NCI-H510A (cell line): ENCODE measurements at places on chromosomes 7 and 10.
A peak's percentile ranks its signal among the peaks of the same experiment; 100 is the strongest.

GRCh38 chr10:59373071-59373470, 10.7 kb upstream of the FAM13C start:
- DNase-seq: no peak

DNA sequence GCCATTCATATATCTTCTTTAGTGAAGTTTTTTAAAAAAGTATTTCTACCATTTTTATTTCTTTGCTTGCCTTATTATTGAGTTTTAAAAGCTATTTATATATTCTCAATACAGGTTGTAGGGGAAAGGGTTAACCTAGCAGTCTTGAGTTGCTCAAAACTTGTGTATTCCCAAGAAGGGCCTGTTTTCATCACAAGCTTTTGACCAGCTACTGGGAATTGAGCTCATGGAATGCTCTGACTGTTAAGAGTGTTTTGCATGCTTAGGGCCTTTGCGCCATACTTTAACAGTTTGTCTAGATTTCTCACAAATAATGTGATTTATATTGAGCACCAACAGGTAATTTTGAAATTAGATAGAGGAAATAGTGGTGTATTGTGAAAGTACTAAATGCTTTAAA, 72.0 kb upstream of the CALCR start:
- DNase-seq: no peak

GRCh38 chr7:121442845-121443244, 46.7 kb upstream of the FAM3C start:
- no peak for DNase-seq

DNA sequence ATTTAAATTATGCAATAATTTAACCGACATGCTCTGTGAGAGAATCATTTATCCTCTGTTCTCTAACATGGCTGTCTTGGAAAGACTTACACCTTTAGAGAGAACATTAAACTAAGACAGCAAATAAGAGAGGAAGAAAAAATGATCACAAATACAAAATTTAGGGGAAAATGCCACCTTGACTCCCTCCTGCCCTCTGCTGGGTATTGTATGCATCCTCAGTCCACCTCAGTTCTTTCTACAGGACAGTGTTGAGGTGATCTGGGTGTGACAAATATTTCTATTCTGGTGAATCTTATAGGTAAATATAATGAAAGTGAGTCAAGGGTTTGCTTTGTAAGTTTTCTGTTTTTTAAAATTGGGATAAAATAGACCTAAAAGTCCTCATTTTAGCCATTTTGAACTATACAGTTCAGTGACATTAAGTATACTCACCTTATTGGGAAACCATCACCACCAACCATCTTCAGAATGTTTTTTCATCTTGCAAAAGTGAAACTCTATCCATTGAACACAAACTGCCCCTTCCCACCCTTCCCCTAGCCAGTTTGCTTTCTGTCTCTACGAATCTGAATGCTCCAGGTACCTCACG, 61.5 kb upstream of the ELMO1 start:
- DNase-seq: no peak

DNA sequence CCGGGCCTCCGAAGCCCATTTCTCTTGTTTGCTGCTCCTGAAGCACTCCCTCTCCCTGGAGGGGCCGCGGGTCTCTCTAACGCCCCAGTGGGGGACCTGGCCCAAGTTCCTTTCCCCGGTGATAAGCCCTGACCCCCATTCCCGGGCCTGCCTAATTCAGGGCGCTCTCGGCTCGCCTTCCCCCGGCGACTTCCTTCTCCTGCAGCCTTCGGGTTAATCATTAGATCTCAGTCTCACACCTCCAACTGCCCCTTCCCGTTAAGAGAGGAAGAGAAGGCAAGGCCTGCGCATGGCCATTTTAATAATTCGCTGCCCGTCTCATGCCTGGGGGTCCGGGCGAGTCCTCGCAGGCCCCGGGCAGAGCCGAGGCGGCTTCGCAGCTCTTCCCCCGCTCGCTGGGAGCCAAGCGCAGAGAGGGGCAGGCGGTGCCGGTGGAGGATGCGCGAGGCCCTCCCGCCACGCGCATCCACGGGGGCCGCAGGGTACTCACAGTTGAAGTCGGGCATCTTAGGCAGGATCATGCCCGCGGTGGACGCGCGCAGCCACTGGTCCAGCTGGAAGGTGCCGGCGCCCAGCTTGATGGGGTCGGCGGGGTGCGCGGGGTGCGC, 1.2 kb downstream of the MNX1 start:
- no peak for DNase-seq

GRCh38 chr10:4522296-4523000, 303.6 kb upstream of the AKR1E2 start:
- no peak for DNase-seq

GRCh38 chr10:132209130-132209529, 22.4 kb downstream of the DPYSL4 start:
- no peak for DNase-seq

DNA sequence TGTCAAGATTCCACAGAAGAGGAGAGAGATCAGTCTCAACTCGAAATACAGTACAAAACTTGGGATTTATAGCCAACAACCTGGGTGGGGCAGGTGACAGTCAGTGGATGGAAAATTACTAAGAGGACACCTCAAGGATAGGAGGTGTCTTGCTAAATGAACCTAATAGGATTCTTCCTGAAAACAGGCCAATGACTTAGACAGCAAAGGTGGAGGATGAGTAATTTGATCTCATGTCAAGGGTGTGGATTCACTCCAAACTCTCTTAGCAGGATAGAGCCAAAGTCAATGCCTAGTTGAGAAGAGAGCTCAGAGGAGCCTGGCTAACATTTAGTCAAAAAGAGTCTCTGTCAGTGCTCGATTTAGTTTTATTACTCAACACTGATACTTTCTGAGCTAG, 106.7 kb upstream of the INSYN2A start:
- DNase-seq: no peak

GRCh38 chr7:1843271-1843861, 173.3 kb downstream of the ELFN1 start:
- no peak for DNase-seq

GRCh38 chr10:78397786-78398185, 364.1 kb downstream of the RPS24 start:
- no peak for DNase-seq

DNA sequence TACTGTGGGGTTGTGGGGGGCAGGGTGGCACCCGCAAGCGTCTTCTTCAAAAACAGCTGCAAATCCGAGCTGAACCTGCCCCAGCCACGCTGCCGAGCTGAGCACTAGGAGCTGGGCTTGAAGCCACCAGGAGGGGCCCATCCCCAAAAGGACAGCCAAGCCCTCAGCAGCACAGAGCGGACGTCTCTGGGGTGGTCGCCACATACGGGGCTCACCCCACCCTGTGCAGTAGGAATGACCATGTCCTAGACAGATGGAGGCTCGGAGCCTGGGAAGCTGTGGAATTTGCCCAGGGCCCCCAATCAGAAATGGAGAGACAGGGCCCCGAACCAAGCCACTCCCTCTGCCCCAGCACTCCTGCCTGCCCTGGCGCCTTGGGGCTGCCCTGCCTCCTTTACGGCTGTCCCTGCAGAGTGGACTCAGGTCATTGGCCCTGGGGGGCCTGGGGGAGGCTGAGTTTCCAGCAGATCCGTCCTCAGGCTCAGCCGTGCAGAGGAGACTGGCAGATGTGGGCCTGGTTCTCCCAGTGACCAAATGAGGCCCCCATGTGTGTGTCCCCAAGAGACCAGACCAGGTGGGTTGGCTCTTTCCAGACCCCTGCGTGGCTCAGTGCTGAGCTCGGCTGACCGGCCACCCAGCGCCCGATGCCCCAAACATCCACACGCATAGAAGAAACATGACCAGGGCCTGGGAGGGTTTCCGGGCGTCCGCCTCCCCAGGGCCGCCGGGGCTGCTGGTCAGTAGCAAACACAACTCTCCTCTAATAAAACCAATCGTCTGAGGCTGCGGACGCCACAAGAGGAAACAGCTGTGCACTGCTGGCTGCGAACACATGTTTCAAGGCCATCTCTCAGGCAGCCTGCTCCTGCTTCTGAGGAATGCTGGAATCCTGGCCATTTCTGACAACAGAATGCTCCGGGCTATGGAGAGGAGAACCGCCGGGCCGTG, 54.9 kb downstream of the PDGFA start:
- no peak for DNase-seq

- DNase-seq: no peak
Measured at GRCh38 chr10:49307921-49308320, 9.0 kb downstream of the C10orf71 start.

GRCh38 chr7:39623732-39624441, 515 bp downstream of the RALA start:
- DNase-seq: no peak

DNA sequence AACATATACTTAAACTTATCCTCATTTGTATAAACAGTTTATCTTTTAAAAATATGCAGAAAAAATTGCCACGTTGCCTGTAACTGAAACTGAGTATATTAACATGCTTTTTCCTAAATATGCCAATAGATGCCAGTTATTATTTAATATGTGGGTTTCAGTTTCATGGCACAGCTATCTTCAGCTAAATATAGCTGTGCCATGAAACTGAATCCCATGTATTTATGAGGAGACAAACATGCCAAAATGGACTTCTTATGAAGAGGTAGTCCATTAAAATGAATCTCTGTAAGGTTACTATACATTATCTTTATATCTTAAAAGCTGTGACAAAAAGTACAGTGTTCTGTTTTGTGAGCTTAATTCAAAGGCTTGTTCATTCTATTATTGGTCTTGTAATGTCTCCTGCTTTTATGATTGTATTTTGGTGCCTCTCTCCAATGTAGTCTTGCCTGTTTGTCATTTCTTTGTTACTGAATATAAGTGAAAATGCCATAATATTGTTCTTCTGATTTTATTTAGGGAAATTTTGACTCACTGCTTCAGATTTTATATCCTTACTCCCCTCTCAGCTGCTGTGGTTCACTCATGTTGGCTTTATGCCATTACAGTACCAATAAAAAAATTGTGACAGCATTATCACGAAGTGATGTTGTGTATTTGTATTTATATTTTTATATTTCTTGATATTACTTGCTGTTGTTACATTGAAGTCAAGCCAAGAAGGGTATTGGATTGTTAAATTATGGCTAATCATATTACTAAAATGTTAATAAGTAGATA, 34.3 kb upstream of the CACNA2D1 start:
- DNase-seq: no peak

GRCh38 chr10:86972613-86973380, 4.5 kb downstream of the ADIRF start:
- DNase-seq: no peak

DNA sequence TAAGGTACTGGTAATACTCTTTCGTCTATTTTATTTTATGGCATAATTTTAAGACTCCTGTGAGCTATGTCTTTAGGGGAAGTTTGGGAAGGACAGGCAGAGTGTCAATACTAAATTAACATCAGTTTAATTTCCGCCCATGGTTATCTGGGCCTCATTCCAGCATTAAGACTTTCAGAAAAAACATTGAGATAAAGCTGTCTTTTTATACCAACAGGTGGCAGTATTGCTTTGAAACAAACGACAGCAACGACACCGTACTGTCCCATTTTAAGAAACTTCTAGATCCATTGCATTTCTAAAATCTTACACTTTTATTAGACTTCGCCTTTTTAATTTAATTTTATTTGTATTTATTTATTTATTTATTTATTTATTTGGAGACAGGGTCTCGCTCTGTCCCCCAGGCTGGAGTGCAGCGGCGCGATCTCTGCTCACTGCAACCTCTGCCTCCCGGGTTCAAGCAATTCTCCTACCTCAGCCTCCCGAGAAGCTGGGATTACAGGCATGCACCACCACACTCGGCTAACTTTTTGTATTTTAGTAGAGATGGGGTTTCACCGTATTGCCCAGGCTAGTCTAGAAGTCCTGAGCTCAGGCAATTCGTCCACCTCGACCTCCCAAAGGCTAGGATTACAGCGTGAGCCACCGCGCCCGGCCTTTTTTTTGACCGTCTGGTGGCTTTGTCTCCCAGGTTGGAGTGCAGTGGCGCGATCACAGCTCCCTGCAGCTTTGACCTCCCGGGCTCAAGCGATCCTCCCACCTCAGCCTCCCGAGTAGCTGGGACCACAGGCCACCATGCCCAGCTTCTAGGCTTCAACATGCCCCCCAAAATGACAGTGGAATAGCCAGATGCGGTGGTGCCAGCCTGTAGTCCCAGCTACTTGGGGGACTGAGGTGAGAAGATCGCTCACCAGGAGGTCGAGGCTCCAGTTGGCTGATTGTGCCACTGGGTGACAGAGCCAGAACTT, 78.7 kb upstream of the C1GALT1 start:
- DNase-seq: peak; percentile 6

DNA sequence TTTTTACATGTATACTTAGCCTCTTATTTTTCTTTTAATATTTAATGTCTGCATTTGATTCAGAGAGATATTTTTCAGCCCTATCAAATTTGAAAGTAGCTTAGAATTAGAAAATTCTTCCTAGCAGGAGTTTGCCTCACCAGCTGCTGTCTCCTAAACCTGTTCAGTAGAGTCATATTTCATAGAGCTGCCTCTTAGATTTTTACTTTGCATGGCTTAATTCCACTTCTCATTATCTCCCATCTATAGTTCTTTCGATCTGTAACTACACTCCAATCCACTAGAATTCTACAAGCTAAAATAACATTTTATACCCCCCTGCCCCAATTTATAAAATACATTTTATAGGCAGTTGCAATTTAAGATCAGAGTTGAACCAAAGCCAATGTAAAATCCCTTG, 227.0 kb downstream of the ANK3 start:
- no peak for DNase-seq

GRCh38 chr10:119872610-119872859, at the start of gene MCMBP:
MCMBP (minus strand) TSS chr10:119872843; CDS start chr10:119872584, 259 bp downstream.
- DNase-seq: no peak

- no peak for DNase-seq
Measured at GRCh38 chr7:54841772-54842697, 83.0 kb upstream of the SEC61G start.

DNA sequence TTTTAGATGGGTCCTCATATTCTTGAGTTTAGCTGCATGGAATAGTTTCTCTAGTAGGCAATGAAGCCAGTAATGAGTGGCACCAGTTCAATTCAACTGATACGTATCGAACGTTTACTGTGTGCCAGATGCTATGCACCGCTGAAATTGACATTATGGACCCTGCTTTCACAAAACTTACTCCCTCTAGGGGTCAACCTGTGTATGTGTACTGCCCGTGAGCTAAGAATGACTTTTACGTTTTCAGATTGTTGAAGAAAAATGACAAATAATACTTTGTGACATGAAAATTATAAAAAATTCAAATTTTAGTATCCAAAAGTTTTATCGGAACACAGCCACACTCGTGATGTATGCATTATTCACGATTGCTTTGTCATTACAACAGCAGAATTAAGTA, 95.5 kb downstream of the ZMYND11 start:
- DNase-seq: no peak

DNA sequence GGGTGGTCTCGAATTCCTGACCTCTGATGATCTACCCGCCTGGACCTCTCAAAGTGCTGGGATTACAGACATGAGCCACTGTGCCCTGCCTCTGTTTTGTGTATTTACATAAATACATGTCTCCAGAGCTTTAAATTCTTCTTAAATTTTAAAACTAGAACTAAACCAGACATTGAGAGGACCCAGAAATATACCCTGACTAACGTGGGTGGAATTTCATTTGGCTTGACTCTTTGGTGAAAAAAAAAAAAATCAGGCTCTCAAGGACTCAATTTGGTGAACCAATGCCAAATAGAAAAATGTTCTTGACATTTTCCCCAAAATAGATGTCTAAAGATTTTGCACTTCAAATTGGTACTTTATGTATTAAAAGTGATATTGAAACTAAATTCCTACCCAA, 16.6 kb upstream of the FAS start:
- DNase-seq: no peak

- DNase-seq: no peak
Measured at GRCh38 chr10:69504576-69505250, 53.4 kb downstream of the TSPAN15 start.
